ENCODE measurements at places on chromosomes 7 and 10.

- DNase-seq, result peak; percentile 45
These were observed 155.7 kb upstream of the TMEM229A start for GRCh38 chr7:124188576-124188975.

- no peak for DNase-seq
These were observed 30.1 kb upstream of the TNPO3 start for GRCh38 chr7:129084801-129085551.

GRCh38 chr7:142854372-142855113 is at the start of gene EPHB6:
TSS of gene EPHB6 (plus strand) at chr7:142855076. CDS start at chr7:142863228, 8,152 bp downstream.
- peak; percentile 82 for DNase-seq

GRCh38 chr7:120337308-120337907 is 64.4 kb downstream of the KCND2 start:
- peak; percentile 36 for DNase-seq

DNA sequence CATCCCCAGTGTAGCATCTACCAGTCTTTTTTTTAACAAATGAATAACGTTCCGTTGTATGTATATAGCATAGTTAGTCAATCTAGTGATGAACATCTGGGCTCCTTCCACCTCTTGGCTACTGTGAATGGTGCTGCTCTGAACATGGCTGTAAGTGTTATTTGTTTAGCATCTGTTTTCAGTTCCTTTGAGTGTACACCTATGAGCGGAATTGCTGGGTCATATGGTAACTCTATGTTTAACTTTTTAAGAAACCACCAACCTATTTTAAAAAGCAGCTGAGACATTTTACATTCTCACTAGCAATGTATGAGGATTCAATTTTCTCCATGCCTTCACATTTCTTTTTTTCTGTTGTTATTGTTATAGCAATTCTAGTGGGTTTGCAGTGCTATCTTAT is 178.2 kb downstream of the DNAJC1 start:
- DNase-seq, result no peak

DNA sequence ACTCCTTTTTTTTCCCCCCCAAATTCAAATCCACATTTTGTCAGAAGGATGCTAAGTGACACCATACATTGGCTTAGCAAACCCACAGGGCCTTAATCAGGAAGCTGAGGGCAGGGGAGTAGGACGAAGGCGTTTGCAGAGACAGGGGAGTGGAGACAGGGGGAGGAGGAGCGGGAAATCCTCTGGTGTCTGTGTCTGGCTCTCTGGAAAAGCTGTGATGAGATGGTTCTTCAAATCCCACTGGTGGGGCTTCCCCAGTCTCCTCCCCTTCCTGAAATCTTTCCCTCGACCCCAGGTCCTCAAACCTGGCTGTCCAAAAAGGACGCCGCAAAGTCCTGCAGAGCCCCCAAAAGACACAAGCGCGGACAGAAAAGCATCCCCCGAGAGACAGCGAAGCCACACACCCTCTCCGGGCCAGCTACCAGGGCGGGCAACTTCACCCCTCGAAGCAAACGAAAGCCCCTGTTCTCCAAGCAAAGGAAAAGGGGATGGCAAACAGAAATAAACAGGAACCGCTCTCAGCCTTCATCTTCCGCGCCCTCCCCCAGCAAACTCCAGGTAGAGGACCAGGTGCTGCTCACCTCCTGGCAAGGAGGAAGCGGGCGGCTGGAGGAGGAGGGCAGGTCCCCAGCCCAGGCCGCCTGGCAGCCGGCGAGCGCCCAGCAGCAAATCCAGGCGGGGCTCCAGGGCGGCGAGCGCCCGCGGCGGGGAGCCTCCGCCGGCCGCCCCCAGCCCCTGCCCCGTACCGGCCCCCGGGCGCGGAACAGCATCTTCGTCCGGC is 520 bp downstream of the ELAPOR2 start:
- peak; percentile 90 for DNase-seq
